Stimulated activated CD4-positive, alpha-beta T cell treated with anti-CD3 and anti-CD28 coated beads, Interleukin-2, amount 100 ng/mL, for 24 hours (primary cell): ENCODE measurements at places on chromosomes 7 and 10.

- no peak for DNase-seq
Observed at GRCh38 chr10:89613582-89613981, 31.5 kb downstream of the PANK1 start.

DNA sequence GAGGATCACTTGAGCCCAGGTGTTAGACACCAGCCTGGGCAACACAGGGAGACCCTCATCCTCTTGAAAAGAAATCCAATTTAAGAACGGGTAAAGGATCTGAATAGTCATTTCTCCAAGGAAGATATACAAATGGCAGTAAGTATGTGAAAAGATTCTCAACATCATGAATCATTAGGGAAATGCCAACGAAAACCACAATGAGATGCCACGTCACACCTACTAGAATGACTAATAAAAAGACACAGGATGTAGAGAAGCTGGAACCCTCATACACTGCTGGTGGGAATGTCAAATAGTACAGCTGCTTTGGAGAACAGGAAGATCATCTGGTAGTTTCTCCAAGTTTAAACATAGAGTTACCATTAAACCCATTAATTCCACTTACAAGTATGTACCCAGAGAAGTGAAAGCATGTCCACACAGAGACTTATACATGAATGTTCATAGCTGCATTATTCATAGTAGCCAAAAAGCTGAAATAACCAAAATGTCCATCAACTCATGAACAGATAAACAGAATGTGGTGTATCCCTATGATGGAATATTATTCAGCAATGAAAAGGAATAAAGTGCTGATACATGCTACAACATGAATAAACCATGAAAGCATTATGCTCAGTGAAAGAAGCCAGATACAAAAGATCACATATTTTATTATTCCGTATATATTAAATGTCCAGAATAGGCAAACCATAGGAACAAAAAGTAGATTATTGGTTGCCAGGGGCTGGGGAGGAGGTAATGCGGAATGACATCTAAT, 13.1 kb upstream of the ZMIZ2 start:
- peak; percentile 29 for DNase-seq

DNA sequence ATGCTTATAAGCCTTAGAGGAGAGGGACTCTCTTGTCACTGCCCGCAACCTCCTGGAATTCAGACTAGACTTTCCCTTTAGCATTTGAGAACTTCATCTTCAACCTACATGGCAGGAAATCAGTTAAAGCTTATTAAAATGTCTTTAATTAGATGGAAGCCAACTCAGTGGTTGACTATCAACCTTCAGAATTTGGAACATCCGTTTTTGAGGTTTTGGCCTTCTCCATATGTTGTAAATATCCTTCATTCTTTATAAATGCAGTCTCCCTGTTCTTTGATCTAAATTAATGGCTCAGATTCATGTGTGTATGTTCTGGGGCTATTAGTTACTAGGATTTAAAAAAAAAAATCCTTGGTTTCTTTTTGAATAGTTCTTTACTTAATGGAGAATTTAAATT, 85.0 kb downstream of the ANKRD61 start:
- DNase-seq, result no peak

- no peak for DNase-seq
Observed at GRCh38 chr7:147990942-147991341, 599.6 kb upstream of the C7orf33 start.

- peak; percentile 50 for DNase-seq
Observed at GRCh38 chr7:21939136-21939857, 6.4 kb downstream of the CDCA7L start.
